ENCODE measurements at places on chromosomes 16 and 17.
A peak's percentile ranks its signal among the peaks of the same experiment; 100 is the strongest.

DNA sequence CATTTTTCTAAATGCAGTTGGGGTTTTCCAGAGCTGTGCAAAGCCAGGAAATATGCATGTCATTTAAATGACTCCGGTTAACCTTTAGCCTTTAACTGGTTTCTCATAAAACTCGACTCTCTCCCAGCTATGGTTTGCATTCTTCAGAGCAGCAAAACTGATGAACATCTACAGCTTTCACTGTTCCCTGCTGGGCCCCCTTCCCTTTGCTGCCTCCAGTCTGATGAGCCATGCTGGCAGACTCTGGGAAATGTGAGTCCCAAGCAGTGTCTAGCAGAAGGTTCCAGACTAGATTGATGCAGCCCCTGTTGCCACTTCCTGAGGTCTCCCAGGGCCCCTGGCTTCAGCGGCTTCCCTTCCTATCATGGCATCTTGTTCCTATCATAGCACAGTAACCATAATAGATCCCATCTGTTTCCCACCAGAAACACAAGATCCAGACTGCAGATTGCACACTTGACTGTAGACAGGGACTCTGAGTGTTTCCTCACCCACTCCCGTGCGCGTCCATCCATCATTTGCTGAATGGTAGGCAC is 135.4 kb downstream of the CLEC16A start:
- DNase-seq = no peak

- no peak for DNase-seq
Measured at GRCh38 chr16:67708368-67708771, 10.7 kb downstream of the GFOD2 start.

DNA sequence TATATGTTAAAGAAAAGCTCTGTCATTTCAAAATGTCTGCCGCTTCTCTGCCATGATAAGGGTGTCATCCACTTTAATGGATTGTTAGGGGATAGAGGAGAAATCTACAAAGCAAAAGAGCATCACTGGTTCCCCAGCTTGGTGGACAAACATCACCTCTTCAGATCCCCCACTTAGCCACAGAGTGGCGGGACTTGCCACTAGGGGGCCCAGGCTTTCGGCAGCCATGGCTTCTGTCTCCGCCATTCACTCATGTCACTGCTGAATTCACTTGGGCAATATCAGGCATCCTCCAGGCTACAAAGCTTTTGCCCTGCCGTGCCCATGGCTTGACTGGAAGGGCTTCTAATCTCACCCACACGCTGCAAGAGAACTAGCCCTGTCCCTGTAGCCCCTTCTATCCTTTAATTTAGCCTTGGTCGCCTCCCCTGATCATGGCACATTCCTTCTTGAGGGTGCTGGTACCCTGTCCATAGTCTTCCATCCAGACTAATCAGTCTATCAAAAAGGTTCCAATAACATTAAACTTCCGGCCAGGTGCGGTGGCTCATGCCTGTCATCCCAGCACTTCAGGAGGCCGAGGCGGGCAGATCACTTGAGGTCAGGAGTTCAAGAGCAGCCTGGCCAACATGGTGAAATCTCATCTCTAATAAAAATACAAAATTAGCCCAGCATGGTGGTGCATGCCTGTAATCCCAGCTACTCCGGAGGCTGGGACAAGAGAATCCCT is 34.7 kb downstream of the SBK1 start:
- peak; percentile 59 for DNase-seq

DNA sequence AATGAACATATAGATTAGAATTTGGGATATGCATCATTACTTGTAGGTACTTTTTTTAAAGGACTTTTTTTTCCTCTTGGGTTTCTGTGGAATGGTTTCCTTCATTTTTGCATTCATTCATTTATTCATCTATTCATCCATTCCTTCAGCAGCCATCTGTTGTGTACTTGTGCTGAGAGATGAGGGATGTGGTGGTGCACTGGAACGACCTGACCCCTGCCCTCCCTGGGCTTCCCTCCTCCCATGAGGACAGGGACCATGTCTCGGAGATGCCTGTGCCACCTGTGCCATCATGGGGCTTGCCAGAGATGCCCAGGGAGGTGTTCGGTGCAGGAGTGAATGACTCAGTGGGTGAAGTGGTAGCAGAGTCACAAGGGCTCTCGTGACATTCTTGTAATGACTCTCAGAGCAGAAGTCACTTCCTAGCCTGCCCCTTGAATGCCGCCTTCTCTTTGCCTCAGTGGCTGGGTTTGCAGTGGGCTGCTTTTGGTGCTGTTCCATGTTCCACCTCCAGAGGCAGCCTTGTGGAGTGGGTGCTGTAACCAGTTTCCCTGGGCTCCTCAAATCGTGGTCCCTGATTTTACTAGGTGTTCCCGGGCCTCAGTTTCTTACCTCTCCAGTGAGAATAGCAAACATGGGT is 43.9 kb downstream of the CLEC16A start:
- peak; percentile 10 for DNase-seq

DNA sequence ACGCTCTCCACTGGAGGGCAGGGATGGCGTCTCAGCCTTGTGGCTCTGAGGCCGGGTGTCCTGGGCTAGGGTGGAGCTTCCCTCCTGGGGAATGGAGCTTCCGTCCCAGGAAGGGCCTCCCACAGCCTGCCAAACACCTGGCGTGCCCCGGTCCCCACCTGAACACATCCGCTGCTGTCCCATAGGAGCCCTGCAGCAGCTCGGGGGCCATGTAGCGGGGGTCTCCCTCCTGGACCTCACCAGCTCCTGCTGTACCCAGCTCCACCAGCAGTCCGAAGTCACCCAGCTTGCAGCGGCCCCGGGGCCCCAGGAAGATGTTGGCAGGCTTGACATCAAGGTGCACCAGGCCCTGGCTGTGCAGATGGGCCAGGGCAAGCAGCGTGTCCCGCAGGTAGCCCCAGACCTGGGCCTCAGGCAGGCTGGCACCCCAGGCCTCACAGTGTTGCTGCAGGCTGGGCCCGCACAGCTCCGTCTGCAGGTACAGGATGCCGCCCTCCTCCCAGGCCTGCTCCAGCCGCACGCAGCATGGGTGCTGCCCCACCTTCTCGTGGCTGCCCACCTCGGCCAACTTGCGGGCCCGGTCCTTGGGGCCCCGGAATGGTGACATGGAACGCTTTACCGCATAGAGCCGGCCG is 5.0 kb downstream of the PKMYT1 start:
- no peak for DNase-seq
